Esophagus mucosa (tissue), 1 donor: ENCODE measurements at places on chromosomes 1 and 21.

DNA sequence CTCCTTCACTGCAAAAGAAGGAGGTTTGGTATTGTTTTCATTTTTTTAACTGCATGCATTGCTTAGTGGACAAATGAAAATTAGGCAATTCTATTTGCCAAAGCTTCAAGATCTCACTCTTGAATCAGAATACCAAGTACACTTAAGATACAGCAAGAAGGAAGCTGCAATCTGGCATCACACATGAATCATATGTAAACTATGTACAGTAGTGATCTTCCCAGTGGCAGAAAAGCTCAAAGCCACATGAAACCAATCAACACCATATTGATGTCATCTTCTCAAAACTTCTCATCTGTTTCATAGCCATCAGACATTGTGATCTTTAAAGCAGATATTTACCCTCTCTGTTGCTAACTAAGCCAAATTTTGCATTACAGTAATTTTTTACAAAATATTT lies 550.1 kb downstream of the LTN1 start:
- ATAC-seq, result no peak

GRCh38 chr1:61978796-61979195 lies 215.9 kb upstream of the L1TD1 start:
- ATAC-seq, result no peak

- no peak for ATAC-seq
These were observed 75.5 kb upstream of the LRRC53 start for GRCh38 chr1:74587888-74588287.

- ATAC-seq, result no peak
These were observed 17.3 kb downstream of the CHD5 start for GRCh38 chr1:6162773-6163172.

DNA sequence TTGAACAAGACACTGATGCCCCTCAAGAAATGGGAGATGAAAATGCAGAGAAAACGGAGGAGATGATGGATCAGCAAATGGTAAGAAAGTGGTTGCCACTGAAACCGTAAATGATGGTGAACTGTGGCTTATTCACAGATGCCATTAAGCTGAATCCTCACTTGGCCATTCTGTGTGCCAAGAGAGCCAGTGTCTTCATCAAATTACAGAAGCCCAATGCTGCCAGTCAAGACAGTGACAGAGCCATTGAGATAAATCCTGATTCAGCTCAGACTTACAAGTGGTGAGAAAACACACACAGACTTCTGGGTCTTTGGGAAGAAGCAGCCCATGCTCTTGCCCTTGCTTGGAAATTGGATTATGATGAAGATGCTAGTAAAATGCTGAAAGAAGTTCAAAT lies 52.5 kb downstream of the NBPF6 start:
- no peak for ATAC-seq

DNA sequence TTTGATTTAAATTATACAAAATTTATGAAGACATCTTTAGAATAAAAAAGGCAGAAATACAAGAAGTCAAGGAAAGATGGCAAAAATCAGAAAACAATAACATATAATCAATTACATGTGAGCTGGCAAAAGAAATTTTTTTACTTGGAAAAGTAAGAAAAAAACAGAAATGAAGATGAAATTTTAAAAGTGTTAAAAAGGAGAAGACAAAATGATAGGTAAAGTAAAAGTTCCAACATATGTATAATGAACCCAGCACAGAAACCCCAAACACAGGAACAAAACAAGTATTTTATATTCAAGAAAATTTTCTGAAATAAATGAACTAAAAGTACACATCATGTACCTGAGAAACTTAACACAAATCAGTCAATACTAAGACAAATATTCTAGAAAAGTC lies 63.4 kb downstream of the USP1 start:
- no peak for ATAC-seq

DNA sequence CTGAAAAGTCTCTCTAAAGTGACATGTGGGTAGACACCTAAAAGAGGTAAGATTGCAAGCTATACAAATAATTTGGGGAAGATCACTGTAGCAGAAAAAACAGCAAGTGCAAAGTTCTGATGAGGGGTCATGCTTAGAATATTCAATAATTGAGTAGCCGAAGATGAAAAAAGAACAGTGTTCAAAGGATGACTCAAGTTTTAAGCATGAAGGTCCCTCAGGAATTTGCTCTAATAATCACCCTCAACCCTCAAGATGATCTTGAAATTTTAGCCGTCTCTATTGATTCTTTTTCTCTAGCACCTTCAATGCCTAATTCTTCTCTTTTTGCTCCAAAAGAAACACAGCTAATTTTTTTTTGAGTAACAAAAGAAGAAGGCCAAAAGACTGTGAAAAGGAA lies 190.6 kb upstream of the ZNHIT6 start:
- no peak for ATAC-seq

DNA sequence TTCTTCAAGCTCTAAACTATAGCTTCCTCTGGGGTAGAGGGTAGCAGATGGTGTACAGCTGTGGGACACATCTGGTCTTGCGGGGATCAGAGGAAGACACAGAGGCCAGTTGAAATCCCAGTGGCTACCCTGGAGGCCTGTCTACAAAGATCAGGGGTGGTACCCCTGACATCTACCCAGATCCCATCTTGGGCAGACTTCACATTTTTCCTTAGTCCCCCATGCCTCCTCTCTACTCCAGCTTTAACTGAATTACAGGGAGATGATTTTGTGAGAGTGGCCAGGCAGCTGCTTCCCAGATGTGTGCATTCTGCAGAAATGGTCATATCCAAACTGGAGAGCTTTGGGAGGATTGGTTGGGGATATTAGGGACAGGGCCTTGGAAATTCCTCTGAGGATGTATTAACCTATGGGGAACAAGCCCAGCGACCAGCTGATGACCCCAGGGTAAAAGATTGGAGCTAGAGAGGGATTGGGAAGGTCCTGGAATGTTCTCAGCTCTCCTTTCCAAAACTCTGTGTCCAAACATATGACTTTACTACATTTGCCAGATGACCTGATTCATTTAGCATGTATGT lies 9.6 kb upstream of the CD34 start:
- no peak for ATAC-seq

- ATAC-seq, result no peak
These were observed 43.8 kb downstream of the CCN1 start for GRCh38 chr1:85624361-85624760.
